ENCODE measurements at places on chromosomes 11 and 22.

- DNase-seq, result no peak
Observed at GRCh38 chr11:102415304-102415916, 37.2 kb downstream of the TMEM123 start.

GRCh38 chr11:122075016-122075415, 41.0 kb downstream of the BLID start:
- DNase-seq, result no peak

DNA sequence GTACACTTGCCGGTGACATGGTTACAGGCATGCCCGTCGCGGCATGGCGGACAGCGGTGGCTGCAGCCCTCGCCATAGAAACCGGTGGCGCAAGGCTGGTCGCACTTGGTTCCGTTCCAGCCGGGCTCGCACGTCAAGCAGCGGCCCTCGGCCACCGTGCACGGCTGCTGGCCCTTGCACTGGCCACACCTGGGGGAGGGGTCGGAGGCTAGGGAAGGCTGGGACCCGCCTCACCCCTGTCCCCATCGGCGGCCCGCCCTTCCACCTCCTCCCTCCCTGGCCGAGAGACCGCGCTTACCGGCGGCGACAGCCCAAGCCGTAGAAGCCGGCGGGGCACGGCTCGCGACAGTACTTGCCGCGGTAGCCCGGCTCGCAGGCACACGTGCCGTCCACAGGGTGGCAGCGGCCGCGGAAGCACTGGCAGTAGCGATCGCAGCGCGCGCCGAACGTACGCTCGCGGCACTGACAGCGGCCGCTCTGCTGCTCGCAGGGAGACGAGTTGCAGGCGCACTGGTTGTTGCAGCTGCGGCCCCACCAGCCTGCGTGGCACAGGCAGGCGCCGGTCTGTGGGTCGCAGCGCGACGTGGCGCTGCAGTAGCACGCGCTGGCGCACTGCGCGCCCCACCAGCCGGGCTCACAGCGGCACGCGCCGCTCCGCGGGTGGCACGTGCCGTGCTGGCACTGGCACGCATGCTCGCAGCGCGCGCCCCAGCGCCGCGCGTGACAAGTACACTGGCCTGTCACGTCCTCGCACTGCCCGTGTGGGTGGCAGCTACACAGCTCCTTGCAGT, 6.7 kb downstream of the SCARF2 start:
- DNase-seq, result peak; percentile 44

DNA sequence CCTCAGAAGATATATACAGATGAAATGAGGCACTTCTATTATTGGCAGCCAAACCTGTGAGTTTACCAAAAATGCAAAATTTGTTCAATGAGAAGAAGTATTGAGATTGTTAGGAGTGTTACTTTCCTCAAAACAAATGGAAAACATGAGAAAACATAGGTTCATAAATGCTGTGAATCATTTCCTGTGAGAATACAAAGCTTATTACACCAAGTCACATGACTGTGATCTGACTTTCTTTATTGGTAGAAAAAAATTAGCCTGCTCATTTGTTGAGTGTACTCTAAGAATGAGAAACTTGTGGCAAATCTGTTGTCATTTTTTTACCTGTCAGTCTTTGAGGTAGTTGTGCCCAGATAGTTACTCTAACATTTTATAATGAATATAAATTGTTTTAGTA, 215.1 kb downstream of the TMEM135 start:
- no peak for DNase-seq

GRCh38 chr22:33869946-33870345, 50.3 kb downstream of the LARGE1 start:
- DNase-seq, result no peak

DNA sequence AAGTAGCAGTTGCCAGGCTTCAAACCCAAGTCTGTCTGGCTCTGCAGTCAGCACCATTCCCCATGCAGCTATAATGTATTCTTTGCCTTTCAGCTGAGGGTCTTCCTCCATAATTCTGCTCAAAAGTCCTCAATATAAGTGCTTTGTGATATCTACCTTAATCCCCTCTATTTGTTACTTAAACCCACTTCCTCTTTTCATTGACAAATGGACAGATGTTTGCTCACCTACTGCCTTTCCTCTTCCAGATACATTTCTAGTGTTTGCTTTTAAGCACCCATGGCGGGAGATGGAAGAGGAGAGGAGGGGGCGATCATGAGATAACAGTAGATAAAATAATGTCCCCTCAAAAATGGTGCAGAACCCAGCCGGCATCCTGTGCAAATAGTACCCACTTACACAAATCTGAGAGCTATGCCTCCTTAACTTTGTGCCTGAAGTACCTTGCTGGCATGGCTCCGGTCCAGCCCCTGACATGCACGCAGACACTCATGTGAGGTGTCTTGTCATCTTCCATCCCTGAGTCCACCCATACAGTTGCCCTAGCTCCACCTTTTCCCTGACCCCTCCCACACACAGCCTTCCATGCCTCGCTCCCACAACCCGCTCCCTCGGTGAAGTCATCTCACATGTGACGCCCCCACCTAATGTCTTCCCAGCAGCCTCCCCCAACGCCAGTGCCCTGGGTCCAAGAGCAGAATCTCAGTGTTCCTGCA, 109.6 kb downstream of the TRIM29 start:
- DNase-seq, result no peak

DNA sequence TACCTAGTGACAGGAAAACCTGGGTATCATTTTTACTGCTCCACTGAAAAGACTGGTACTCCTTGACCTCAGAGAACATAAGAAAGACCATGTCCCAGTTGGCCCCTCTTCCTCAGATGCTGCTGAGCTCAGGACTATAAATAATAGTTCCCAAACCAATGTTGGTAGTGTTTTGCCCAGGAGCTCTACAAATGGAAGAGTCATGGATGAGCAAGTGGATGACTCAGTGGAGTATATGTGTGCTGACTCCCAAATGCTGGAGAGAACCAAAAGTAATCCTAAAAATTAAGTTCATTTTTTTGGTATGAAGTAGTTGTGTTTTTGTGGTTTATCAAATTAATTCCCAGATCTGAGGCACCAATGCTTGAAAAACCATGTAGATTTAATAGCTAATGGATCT, 482.0 kb downstream of the KCNA4 start:
- no peak for DNase-seq

- no peak for DNase-seq
Observed at GRCh38 chr11:119739975-119740374, 11.0 kb upstream of the NECTIN1 start.

DNA sequence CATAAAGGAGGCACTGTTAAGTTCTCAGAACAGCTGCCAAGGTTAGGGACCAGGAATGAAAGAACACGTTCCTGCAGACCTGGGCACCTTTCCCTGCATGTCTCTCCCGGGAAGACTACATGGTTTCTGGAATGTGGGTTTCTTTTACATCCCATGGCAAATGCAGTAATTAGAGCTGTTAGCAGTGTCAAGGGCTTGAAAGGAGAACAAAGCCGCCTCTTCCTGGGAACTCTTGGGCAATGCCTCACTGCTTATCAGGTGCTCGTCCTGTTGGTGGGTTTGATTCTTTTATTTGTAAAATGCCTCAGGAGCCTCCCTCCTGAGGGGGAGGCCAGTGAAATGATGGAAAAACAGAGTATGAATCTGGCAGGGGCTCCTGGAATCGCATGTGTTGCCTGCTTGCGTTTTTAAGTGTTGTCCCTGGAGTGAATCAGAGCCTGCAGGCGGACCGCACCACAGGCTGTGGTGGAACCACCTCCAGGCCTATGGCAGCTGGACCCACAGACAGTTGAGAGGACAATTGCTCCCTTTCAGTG, 723 bp upstream of the C22orf31 start:
- no peak for DNase-seq

DNA sequence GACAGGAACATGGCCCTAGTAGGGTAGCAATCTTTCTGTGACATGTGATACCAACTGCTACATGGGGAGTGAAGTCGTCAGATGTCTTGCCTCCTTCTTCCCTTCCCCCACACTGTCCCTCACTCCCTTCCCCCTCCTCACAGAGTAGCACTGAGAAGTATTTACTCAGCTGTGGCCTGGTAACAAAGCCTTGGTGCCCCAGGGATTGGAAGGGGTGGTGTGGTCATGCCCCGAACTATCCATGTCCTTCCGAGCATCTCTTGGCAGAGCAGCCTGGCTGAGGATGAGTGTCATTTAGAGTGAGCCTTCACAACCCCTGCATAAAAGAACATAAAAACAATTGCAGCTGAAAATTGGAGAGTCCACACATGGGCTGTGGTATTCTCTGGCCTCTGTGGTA, 46.1 kb downstream of the ARFGAP2 start:
- no peak for DNase-seq

DNA sequence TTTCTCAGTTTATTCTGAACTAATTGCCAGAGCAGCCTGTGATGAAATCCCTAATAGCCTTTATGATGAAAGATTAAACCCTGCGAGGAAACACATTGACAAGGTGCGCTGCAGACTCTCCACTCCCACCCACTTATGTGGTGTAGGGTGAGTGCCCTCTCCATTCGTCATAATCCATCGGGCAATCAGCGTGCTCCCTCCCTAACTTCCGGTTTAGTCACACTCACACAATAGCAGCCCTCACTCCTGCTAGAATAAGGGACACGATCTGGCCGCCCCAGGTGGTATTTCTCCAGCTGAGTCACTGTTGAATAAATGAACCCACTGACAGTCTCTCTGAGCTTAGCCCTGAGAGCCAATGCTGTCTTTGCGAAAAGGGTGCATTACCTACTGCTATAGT, 188.3 kb downstream of the OPCML start:
- DNase-seq, result no peak

DNA sequence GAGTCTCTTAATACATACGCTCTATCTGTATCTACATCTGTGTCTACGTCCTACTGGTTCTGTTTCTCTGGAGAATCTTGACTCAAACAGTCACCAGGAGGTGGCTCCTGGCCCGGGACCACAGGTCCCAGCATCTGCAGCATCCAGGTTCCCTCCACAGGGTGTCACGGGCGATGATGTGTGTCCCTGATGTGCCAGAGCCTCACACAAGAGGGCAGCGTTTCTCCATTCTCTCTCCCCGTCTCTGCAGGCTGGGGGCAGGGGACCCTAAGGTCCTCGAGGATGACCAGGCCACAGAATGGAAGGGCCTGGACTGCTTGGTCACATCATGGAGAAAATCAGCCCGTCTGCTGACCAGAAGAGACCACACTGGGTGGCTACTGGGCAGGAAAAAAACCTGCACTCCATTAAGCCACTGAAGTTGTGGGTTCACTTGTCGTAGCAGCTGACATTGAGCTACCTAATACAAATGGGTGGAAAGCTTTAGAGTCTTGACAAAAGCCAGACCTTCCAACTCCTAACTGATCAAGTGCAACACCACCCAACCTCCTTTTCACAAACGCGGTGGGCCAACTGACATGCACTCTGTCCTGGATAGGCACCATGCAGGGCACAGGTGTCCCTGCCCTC, 392.5 kb downstream of the CTTN start:
- DNase-seq, result no peak

- no peak for DNase-seq
Observed at GRCh38 chr11:13016415-13016814, 7.3 kb downstream of the RASSF10 start.

- DNase-seq, result no peak
Observed at GRCh38 chr11:111634981-111635705, 32.9 kb downstream of the SIK2 start.

GRCh38 chr11:70747285-70747684, 349.0 kb downstream of the CTTN start:
- DNase-seq, result no peak

DNA sequence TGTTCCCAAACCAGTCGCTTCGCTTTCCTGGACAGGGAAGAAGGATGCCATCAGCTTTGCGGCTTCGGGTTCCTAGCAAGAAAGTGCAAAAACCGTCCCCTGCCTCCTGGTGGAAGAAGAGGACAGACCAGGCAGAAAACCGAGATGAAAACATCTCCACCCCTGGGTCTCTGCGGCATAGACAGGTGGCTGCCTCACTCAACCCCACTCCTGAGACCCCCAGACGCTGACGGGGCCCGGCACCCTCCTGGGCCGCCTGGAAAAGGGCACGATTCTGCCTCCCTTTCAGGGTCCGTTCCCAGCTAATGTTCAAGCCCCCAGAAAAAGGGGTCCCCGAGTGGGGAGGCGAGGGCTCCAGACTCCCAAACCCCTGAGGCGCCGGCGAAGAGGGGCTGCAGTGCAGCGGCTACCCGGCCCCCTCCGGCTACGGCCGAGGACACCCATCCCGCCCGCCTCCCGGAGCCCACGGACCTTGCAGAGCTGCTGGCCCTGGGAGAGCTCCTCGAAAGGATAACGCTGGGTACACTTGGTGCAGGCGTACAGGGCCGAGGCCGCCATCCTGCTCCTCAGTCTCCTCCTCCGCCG, 569 bp downstream of the FAM76B start:
- DNase-seq, result peak; percentile 6

DNA sequence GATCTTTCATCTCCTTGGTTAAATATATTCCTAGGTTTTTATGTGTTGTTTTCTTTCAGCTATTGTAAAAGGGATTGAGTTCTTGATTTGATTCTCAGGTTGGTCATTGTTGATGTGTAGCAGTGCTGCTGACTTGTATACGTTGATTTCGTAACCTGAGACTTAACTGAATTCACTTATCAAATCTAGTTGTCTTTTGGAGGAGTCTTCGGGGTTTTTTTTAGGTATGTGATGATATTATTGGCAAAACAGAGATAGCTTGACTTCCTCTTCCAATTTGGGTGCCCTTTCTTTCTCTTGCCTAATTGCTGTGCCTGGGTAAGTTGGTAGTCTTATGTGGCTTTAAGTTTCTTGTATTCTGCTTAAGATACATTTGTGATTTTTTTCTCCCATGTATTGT, 52.8 kb downstream of the CBL start:
- no peak for DNase-seq

GRCh38 chr11:74602637-74603556, 10.5 kb downstream of the POLD3 start:
- no peak for DNase-seq

DNA sequence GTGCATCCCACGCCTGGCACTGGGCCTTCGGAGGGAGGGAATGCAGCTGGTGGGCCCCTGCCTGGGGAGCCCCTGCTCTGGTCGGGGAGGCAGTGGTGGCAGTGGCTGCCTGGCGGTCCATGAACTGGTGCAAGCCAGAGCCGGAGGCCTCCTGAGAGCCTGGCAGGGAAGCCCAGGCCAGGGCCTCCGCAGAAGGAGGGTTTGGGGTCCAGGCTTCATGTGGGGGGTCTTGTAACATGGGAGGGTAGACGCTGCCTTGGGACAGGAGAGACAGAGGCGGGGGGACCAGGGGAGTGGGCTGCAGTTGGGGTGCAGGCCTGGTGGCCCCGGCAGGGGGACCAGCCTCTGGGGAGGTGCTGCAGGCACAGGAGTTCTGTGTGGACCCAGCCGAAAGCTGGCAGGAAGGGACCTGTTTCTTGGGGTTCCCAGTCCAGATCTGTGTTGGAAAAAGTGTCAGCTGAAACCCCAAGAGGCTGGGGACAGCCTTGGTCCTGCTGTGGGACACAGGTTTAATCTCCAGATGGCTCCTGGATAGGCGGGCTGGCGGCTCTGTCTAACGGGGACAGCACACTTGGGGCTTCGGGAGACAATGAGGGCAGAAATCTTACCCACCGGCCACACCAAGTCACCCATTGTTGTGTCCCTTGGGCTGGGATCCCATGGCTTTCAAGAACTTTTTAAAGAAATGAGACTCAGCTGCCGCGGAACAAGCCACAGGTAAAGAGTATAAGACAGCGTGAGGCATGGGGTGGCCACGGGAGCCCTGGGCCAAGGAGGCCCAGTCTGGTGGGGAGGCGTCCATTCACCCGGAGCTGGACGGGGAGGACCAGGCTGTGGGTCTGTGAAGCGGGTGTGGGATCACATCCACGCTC, 73.5 kb downstream of the KCNQ1 start:
- no peak for DNase-seq

- DNase-seq, result no peak
Observed at GRCh38 chr11:30292545-30292944, 30.4 kb upstream of the ARL14EP start.

Data from stimulated activated CD4-positive, alpha-beta T cell treated with anti-CD3 and anti-CD28 coated beads, TNF-alpha, amount 100 ng/mL, for 48 hours (primary cell).